NCI-H510A (cell line): ENCODE measurements at places on chromosomes 11 and 22.

DNA sequence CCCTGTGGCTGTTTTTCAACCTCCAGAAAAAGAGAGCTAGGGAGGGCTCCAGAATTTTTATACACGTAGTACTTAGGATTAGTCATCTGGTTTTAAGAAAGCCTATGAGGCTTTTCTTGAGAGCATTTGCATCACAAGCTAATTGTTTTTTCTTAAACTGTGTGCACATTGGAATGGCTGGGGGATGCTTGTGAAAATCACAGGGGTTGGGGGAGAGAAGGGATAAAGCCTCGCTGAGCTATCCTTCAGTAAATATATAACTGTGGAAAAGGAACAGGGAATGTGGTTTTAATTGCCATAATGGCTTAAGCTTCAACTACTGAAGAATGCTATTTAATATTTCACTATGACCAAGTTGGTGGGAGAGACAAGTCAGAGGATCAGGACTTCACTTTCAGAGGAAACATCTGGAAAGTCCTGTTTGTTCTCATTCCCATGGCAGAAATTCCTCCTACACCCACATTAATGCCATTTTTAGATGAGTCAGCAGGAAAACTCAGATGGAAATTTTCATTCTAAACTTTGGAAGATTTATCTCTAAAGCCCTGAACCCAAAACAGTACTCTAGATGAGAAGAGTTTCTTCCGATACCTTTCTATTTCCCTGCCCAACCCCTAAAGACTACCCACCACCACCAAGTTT is 591.3 kb downstream of the LRRC4C start:
- DNase-seq = no peak

- no peak for DNase-seq
Observed at GRCh38 chr22:44180706-44181032, at the start of gene PARVG. Gene PARVG, plus strand, starts transcription at chr22:44180925. Its CDS starts 2,405 bp downstream, at chr22:44183330.

GRCh38 chr22:49331223-49331815 is 496.4 kb downstream of the BRD1 start:
- DNase-seq = no peak

DNA sequence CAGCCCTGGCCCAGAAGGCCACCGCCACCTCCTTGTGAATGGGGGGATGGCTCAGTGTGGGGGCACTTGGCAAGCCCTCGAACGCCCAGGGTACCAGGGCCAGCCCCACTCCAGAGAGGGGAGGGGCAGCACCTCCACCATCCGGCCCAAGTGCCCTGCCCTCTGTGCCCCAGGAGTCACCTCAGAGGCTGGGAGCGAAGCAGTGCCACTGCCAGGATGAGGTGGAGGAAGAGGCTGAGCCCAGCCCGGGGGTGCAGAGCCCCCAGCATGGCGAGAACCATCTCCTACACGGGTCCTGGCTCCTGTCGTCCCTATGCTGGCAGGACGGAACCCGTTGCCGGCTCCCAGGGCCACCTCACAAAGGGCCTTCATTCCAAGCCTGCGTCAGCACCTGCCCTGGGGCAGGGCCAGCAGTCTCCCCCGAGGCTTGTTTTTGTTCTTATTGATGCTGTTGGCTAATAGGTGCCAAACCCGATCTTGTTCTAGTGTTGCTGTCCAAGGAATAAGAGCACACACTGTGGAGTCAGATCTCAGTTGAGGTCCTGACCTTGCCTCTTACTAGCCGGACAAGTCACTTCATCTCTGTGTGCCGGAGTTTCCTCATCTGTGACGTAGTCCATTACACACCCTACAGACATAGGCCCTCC is at the start of gene FREY1:
TSS of gene FREY1 (minus strand) at position 307 of the 647 bp plus-strand sequence. CDS start at position 281, 26 bp downstream.
- DNase-seq = no peak

DNA sequence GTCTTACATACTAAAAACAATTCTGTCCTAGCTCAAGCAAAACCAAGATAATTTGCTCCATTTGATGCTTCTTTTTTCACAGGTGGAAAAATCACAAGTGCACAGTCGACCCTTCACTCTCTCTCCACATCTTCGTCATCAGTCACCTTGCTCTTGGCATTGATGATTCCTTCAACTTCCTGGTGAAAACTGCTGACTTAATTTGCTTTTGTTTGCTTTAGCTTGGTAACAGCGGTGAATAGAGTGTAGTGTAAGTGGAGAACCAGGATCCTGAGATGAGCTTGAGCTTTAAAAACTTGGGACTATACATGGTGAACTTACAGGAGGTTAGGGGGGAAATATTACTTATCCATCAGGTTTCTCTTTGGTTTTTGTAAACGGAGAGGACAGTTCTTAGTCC is 331.1 kb upstream of the ARHGAP42 start:
- DNase-seq = no peak

- no peak for DNase-seq
Observed at GRCh38 chr11:120326228-120326627, 1.1 kb downstream of the TLCD5 start.

DNA sequence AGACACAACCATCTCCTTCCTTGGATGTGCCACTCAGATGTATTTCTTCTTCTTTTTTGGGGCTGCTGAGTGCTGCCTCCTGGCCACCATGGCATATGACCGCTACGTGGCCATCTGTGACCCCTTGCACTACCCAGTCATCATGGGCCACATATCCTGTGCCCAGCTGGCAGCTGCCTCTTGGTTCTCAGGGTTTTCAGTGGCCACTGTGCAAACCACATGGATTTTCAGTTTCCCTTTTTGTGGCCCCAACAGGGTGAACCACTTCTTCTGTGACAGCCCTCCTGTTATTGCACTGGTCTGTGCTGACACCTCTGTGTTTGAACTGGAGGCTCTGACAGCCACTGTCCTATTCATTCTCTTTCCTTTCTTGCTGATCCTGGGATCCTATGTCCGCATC is 489 bp downstream of the OR10A4 start:
- no peak for DNase-seq

GRCh38 chr22:20240447-20240764 is 27.7 kb downstream of the RTN4R start:
- no peak for DNase-seq

DNA sequence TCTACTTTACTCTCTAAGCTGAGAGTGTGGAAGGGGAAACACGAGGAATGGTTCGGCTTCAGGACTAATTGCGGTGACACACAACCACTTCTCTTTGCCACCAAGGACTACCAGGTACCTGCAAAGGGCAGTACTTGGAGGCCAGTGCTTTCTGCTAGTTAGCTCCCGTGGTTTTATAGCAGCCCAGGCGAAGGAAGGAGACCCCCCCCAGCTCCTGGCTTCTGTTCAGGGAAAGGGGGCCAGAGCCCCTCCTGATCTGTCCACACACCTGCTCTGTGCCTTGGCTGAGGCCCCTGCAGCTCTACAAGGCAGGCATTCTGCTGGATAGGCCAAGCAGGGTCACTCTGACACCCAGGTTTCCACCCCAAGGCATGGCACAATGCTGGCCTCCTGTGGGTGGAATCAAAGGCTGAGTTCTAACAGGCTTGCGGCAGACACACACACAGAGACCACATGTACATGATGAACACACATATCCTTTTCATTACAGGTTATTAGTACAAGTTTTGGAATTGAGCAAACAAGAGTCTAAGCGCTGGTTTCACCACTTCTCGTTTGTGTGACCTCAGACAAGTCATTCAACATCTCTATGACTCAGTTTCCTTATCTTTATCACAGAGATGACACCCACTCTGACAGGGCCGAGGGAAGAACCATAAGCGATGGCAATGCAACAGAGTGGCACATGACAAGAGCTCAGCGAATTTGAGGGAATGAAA is 7.5 kb downstream of the SERPIND1 start:
- no peak for DNase-seq

DNA sequence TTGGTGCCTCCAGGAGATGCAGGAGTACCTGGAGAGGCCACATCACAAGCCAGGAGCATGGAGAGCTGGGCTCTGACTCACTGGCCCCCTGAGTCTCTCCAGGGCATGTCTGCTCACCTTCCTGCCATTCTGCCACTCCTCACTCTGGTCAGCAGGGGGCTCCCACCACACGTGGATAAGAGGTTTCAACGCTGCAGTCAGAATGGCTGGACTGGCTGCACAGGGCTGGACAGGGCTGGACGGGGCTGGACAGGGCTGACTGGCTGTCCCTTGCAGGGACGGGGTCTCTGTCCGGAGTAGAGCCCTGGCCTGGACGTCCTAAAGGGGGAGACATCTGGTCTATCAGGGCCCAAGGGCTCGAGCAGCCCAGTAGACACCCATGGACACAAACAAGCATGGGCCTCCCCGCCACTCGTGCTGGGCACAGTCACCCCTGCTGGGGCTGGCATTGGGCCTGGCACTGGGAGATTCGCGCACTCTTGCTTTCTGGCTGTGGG is 34.6 kb downstream of the CYTH4 start:
- DNase-seq = no peak

DNA sequence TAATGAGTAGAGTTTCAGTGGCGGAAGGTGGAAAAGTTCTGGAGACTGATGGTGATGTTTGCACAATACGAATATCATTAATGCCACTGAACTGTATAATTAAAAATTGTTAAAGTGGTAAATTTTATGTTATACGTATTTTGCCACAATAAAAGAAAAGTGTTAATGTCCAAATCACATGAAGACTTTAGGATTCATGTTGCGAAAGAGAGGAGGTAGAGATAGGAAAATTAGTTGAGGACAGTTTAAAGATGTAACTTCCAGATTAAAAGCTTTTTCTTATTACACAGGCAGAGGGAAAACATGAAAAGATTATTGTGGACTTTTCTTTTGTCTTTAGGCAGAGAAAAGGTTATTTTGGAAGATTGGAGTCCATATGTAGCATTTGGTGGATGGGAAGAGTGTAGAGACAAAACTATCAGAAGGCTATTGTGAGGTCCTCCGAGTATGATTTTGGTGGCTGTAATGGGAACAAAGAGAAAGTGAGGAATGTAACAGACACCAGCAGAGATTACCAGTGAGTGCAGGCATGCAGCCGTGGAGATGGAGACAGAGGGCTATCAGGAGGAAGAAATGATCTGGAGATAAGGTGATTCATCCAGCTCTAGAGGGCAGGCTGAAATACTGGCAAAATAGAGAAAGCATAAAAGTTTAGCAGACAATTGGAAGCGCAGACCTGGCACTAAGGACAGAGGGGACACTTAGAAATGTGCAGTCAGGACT is 12.5 kb downstream of the VPS26B start:
- no peak for DNase-seq

DNA sequence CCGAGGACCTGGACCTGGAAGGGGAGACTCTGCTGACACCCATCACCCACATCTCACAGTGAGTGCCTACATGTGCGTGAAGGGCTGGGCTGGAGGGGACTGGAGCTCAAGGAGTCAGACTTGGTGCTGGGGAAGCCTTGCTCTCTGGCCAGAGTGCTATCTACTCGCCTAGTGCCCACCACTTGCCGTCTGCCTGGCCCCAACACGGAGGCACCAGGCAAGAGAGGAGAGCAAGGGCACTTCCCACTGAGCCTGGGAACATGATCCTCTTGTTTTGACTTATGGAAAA is 37.8 kb downstream of the KCNQ1OT1 start:
- DNase-seq = no peak

GRCh38 chr11:84655712-84656111 is 971.4 kb downstream of the DLG2 start:
- DNase-seq = no peak

DNA sequence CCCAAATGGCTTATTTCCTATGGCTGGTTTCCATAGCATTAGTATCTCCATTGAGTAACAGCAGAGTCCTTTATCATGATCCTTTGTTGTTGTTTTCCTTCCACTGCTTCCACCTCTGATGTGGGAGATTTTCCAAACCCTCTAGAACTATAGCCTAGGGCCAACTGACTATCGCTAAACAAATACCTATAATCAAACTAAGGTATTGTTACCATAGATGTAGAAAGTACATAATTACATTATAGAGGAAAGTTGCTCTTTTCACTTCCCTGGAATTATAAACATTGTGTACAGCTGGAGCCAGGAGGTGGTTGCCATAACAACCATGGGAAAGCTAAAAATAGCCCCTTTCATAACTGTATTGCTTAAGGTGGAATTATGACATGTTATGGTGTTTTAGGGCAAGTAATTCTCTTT is 47.0 kb upstream of the ALKBH3 start:
- no peak for DNase-seq

DNA sequence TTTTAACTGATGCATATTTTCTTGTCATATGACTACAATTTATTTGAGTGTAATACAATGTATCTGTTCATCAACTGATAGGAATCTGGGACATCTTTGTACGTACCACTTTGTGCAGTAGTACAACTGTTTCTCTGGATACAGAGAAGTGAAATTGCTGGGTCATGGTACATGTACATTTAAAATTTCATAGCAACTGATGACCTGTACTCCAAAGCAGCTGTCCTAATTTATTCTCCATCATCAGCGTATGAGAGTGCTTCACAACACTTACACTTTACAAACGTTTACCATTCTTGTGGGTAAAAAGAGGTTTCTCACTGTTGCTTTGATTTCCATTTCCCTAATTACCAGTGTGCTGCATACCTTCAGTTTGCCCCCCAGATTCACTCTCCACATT is 552.8 kb upstream of the CADM1 start:
- no peak for DNase-seq

GRCh38 chr11:110311783-110312579 is 15.6 kb upstream of the RDX start:
- DNase-seq = no peak
